Neural crest cell (in vitro differentiated cells): ENCODE measurements at places on chromosomes 2 and 18.

DNA sequence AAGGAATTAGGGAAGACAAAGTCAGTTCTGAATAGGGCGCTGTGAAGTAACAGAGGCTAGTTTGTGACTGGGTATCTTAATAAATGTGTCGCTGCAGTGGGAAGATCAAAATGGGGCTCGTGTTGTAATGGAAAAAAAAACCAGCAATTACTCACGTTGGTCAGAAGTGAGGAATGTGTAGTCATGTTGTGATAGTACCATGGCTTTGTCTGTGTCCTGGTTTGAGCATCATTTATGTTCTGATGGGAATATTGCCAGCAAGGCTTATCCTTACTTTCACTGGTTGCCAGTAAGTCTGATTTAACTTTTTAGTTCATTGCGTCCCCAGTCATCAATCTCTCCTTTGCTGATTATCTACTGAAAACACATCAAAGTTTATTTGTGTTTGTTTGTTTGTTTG, 467.6 kb downstream of the NYAP2 start:
- no peak for DNase-seq

GRCh38 chr2:186612555-186613440, 22.9 kb downstream of the ITGAV start:
- no peak for DNase-seq

GRCh38 chr2:62257466-62257865, 61.6 kb downstream of the B3GNT2 start:
- no peak for DNase-seq

- no peak for DNase-seq
Measured at GRCh38 chr18:10417664-10418063, 36.8 kb upstream of the APCDD1 start.
